ENCODE measurements at places on chromosomes 11 and 22.

- no peak for DNase-seq
Measured at GRCh38 chr11:45635907-45636306, 29.5 kb downstream of the CHST1 start.

DNA sequence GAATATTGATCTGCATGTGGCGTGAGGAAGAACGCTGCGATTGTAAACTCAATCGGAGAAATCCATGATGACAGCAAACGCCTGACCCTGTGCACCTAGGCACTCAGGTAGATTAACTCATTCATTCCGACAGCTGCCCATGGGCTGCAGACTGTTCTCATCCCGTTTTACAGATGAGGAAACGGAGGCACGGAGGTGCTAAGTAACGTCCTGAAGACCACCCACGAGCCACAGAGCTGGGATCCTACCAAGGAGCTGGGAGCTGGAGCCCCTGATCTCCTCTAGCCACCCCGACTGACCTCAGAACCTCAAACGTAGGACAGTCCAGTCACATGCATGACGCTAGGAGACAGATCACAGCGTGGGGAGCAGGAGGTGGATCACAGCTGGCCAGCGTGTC, 1092.7 kb downstream of the BRD1 start:
- DNase-seq = no peak

DNA sequence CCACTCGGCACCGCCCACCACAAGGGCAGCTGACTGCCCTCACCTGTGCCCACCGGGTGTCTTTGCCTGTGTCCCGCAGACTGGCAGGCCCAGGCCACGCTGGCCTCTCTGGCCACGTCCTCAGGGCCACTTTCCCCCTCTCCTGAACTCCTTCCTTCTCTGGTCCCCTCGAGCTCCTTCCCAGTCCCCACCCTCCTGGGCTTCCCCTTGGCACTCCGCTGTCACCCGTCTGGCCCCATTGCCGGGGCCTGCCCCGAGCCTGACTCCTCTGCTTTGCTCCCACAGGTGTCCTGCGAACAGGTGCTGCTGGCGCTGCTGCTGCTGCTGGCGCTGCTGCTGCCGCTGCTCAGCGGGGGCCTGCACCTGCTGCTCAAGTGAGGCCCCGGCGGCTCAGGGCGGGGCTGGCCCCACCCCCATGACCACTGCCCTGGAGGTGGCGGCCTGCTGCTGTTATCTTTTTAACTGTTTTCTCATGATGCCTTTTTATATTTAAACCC, 14.2 kb downstream of the MCAT start:
- no peak for DNase-seq

- no peak for DNase-seq
Measured at GRCh38 chr11:10567446-10567845, 1.0 kb downstream of the LYVE1 start.

DNA sequence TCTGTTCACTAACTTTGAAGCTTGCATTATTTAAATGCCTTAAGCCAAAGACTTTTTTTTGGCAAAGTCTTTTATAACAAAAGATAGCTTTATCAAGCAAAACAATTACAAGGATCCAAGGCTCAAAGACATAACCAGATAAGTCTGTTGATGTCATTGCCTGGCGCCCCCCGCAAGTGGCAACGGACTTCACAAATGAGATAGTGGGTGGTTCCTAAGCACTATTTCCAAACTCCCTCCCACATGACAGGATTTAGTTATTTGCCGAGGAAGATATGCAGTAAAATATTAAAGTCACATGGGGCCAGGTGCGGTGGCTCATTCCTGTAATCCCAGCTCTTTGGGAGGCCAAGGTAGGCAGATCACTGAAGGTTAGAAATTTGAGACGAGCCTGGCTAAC, 194.2 kb upstream of the DDI1 start:
- no peak for DNase-seq

GRCh38 chr11:47477323-47477722, 28.4 kb upstream of the RAPSN start:
- no peak for DNase-seq

DNA sequence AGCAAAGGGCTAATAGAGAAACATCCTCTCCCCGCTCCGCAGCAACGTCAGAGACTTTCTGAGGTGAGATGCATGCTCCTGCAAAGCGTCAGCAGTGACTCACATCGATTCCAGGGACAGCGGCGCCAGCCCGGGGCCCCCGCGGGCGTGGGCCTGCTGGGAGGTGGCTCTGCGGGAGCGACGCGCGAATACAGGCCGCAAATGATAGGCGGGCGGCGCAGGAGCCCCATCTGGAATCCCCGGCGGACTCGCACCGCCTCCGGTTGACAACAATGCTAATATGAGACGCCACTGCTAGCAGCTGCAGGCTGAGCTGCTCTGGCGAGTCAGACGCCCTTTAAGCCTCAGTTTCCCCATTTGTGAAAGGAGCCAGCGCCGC, 557 bp downstream of the RANGAP1 start:
- no peak for DNase-seq

DNA sequence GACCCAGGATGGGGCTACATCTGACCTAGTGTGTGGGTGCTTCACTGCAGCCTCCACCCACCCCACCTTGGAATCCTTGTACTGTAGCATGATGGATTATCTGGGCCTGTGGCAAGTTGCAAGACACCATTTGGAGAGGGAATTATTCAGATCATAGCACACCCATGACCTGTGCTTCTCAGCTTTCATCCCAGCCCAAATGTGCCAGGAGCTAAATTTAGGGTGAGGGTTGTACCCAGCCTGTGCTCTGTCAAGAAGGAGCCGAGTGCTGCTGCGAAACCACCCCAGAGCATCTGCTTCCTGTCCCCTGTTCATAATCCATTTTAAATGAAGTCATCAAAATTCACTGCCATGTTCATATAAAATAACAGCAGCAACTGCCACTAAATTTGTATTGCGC, 394.5 kb downstream of the SHANK2 start:
- DNase-seq = no peak

- no peak for DNase-seq
Measured at GRCh38 chr11:87878373-87878825, 296.8 kb downstream of the RAB38 start.

DNA sequence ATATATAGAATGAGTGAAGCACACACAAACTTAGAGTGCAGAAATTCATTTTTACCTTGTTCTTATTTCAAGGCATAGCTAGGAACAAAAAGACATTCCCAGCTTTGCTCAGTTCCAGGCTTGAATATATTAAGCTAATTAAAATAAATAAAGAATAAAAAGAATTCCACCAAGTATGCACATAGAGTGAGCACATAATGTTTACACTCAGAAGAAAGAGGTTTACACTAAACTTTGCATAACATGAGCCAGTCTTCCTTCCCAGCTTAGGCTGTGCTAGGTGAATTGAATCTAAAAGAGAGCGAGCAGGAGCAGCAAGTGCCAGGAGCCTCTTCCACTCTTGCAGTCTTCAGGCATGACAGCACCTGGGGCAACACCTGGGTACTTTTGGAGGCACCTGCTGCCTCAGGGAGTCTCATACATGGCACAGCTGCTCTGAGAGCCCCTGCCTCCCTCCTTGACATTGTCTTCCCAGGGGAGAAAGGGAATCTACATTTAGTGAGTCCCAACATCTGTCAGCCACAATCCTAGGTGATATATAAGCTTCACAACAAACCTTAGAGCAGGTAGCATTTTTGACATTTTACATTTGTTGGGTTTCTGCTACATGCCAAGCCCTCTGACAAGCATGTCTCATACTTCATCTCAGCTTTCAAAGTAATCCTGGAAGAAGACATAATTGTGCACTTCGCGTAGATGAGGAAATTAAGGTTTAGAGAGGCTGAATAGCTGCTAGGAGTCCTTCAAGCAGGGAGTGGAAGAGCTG, 732.7 kb upstream of the TENM4 start:
- no peak for DNase-seq

GRCh38 chr11:94856443-94856842, 88.3 kb downstream of the AMOTL1 start:
- DNase-seq = no peak

GRCh38 chr11:68867066-68867465, 25.4 kb upstream of the CPT1A start:
- no peak for DNase-seq

GRCh38 chr22:17229991-17230630, 10.9 kb upstream of the ADA2 start:
- DNase-seq = no peak

DNA sequence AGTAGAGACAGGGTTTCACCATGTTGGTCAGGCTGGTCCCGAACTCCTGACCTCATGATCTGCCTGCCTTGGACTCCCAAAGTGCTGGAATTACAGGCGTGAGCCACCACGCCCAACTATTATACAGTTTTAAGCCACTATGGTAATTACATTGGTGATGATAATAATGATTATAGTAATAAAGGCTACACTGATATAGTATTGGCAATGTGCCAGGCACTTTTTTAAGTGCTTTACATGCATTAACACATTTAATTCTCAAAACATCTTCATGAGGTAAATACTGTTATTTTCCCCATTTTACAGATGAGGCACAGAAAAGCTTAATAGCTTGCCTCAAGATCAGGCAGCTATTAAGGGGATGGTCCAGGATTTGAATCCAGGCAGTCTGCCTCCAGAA, 222.5 kb downstream of the SOX6 start:
- no peak for DNase-seq

DNA sequence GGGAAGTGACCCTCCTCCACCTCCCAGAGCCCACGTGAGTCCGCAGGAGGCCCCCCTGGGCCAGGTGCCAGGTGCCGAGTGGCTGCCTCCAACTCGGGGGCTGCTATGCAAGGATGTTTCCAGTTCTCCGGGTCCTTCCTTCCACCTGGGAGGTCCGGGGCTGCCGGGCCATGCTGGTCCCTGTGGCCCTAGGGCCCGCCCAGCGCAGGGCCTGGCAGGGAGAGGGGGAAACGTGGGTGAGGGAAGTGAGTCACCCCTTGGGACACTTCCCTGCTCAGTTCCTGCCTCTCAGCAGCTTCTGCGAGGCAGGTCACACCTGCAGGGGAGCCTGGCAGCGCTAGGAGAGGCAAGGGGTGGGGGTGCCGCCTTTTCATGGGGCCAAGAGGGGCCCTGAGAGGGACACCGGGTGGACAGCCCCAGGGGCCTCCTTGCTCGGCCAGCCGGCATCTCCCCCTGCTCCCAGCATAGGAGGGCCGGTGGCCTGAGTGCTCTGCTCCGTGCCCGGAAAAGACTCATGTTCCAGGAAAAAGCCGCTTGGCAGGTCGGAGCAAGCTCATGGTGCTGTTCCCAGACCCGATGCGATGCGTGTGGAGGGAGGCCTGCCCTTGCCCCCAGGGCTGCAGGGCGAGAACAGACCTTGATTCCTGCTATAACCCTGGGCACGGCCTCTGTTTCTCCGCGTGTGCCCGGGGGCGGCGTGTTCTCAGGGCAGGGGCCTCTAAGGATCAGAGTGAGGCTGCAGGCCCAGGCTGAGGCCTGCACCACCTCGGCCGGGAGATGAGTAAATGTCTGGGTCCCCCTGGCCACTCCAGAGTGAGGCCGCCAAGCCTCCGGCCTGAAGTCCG, 30.3 kb upstream of the WNT7B start:
- no peak for DNase-seq

- DNase-seq = no peak
Measured at GRCh38 chr11:122584670-122585069, 70.9 kb upstream of the UBASH3B start.

- no peak for DNase-seq
Measured at GRCh38 chr11:111846063-111846462, 25.3 kb downstream of the ALG9 start.

DNA sequence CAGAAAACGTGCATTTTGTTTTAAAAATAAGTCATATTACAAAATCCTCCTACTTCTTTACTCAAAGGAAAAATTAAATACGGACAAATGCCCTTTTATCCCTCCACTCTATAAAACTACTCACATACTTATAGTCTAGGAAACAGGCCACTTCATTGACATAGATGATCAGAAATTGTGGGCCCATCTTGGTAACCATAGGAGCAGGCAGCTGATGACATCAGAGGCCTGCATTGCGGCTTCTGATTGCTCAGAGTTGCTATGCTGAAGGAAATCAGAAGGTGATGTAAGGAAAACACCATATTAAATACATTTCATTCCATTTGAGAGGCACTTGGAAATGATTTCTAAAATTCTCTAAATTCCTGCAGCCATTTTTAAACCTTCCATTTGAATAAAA, 27.0 kb downstream of the FAM76B start:
- DNase-seq = no peak

DNA sequence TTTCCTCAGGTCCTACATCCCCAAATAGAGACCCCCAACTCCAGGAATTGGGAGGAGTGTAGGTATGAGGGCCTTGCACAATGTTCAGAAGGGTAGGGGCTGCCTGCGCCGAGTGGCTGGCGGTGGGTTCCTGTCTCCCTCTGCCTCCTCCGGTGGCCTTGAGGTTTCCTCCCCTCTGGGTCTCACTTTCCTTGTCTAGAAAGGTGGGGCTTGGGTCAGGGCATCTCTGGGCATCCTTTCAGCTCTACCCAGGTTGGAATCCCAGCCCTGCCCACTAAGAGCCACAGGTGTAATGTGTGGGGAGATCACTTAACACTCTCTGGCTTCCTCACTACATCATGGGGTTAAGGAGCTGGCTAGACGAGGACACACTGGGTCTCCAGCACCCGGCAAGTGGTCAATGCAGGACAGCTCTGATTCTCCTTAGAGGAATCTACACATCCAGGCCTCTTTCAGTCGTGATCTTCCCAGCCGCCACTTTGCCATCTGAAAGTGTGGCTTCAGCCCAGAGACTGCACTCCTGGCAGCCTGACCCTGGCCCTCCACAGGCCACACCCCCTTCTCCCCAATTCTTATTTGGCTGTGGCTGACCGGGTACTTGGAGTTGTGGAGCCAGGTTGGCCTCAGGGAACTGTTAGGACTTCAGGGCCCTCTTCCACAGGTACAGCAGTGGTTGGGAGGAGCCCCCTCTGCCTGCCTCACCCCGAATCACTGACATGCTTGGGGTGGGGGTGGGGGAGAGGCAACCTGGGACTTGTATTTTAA, 22.1 kb downstream of the PRDM11 start:
- DNase-seq = no peak

GRCh38 chr11:76628408-76628947, 42.1 kb downstream of the LRRC32 start:
- DNase-seq = no peak

DNA sequence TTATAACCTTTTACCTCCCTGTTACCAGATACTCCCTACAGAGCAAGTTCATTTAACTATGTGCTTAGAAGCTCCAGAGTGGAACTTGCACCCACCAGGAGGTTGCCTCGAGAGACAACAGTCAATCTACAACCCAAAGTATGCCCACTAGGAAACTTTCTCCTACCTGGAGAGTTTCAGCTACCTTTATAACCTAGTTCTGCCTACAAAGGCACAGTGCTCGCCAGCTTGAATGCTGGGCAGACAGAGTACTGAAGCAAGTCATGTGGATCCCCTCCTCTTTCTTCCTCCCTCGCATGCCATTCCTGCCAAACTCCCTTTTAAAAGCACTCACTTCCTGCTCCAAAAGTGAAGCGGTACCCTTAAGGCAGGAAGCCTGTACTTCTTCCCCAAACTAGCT, 258.9 kb downstream of the SWAP70 start:
- DNase-seq = no peak
